Islet precursor cell (in vitro differentiated cells): ENCODE measurements at places on chromosomes 7 and 10.

DNA sequence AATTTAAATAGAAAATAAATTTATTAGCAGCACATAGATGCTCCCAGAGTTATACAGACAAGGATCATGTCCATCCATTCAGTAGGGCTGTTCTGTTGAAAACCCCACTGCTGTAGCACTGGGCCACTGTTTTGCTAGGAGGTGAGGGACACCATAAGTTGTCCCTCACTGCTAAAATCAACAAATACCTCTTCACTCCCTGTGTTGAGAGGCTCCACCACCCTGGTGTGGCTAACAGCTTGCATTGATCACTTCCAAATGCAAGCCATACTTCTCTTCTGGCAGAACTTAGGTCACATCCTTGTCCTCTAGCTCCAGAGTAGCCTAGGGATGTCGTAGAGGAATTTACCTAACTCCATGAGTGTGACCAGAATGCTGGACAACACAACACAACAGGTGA, 55.4 kb downstream of the MDFIC start:
- DNase-seq: peak; percentile 50

- DNase-seq: no peak
These were observed 75.9 kb downstream of the FAM204A start for GRCh38 chr10:118266098-118266748.

DNA sequence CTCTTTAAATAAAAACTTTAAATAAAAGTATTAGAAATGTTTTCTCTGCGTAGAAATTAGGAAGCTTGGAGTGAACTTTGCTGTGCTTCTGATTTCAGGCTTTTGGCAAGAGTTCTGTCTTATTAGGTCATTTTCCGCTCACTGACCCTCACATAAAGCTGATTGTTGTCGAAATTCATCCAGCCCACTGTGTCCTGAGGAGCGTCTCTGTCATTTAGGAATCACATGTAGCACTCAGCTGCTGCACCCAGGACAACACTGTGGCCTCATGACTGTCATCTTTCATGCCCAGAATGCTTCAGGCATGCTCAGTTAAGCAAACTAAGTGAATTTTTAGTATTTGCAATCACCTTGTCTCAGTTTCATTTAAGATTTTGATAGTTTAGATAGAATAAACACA, 57.8 kb upstream of the MSRB2 start:
- no peak for DNase-seq

GRCh38 chr10:58697691-58698090, 185.0 kb downstream of the BICC1 start:
- DNase-seq: no peak

DNA sequence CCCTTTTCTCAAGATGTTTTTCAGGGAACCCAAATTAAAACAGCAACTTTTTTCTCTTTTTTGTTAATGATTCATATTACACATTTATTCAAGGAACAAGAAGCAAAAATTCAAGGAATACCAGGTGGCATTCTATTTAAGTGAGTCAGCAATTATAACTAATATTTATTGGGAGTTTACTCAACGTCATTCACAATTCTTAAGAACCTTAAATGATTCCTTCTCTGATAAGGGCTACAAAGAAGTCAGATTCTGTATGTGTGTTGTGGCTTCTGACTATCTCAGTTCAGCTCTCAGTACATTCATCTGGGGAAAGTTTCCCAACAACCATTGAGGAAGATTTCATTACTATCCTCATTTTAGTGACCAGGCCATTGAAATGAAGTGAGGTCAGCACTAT, 470.7 kb upstream of the AKR1E2 start:
- no peak for DNase-seq

GRCh38 chr10:50392426-50392825, 141.1 kb upstream of the ASAH2 start:
- no peak for DNase-seq
